Breast epithelium (tissue), 4 donors: ENCODE measurements at places on chromosomes 13 and 19.
A peak's percentile ranks its signal among the peaks of the same experiment; 100 is the strongest.

- peak; percentile 39 for DNase-seq
- H3K4me1 ChIP-seq = peaks cover 22% of the 10 kb centered on the region
- no peaks in the 10 kb centered on the region for H3K36me3 ChIP-seq
- no peaks in the 10 kb centered on the region for H3K27me3 ChIP-seq
Measured at GRCh38 chr19:15331419-15332310, 674 bp downstream of the BRD4 start.

- no peak overlapping the region for H3K4me3 ChIP-seq
- DNase-seq = no peak
- H3K27me3 ChIP-seq = no peaks in the 10 kb centered on the region
- no peaks in the 10 kb centered on the region for H3K4me1 ChIP-seq
- H3K36me3 ChIP-seq = no peaks in the 10 kb centered on the region
Measured at GRCh38 chr13:98098516-98098915, 44.4 kb upstream of the FARP1 start.

GRCh38 chr19:21238670-21239069, 90.5 kb downstream of the ZNF708 start:
- no peaks in the 10 kb centered on the region for H3K4me1 ChIP-seq
- no peak for DNase-seq
- H3K36me3 ChIP-seq = no peaks in the 10 kb centered on the region
- no peak overlapping the region for H3K27ac ChIP-seq
- no peaks in the 10 kb centered on the region for H3K27me3 ChIP-seq
- H3K4me3 ChIP-seq = no peak overlapping the region

DNA sequence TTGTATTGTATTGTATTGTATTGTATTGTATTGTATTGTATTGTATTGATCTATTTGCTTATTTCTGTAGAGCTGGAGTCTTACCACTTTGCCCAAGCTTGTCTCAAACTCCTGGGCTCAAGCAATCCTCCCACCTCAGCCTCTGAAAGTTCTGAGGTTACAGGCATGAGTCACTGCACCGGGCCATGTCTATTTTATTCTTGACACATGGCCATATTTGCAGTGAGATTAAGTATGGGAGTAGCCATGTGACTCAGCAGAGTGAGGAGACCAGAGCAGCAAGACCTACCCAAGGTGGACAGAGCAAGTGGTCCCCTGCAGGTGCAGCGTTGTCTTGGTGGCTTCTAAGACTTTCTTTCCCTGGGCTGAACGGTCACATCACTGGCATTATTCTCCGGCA, 49.1 kb upstream of the UBAC2 start:
- H3K27ac ChIP-seq = no peak overlapping the region
- no peaks in the 10 kb centered on the region for H3K4me1 ChIP-seq
- DNase-seq = no peak
- H3K27me3 ChIP-seq = no peaks in the 10 kb centered on the region
- H3K4me3 ChIP-seq = no peak overlapping the region
- no peaks in the 10 kb centered on the region for H3K36me3 ChIP-seq

DNA sequence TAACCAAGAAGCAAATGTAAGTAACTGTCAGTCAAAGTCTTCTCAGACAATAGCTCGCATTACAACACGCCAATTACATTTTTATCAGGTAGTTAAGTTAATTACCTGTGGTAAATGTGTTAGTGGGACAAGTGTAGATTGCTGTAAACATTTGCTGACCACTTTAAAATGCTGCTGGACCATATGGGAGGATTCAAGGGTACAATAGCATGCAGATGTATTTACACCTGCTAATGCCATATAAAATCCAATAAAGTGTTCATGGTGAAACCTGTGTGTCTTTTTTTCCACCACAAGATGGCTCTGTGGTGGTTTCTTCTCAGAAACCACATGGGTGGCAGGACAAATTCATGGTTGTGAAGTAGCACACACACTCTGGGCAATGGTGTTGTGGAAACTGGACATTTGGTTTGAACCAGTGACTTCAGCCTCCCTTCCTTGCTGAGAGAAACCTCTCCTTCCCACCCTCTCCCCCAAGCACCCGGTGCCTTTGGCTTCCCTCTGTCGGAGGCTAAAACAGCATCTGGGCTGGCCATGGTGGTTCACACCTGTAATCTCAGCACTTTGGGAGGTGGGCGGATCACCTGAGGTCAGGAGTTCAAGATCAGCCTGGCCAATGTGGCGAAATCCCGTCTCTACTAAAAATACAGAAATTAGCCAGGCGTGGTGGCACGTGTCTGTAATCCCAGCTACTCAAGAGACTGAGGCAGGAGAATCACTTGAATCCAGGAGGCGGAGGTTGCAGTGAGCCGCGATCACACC, 18.1 kb upstream of the GTF3A start:
- no peak overlapping the region for H3K4me3 ChIP-seq
- DNase-seq = no peak
- H3K27me3 ChIP-seq = no peaks in the 10 kb centered on the region
- no peak overlapping the region for H3K27ac ChIP-seq
- H3K36me3 ChIP-seq = no peaks in the 10 kb centered on the region

- DNase-seq = no peak
- no peaks in the 10 kb centered on the region for H3K36me3 ChIP-seq
- peaks cover 3% of the 10 kb centered on the region for H3K4me1 ChIP-seq
- no peak overlapping the region for H3K27ac ChIP-seq
- no peaks in the 10 kb centered on the region for H3K27me3 ChIP-seq
Measured at GRCh38 chr19:48483301-48483700, 14.1 kb downstream of the CYTH2 start.

GRCh38 chr13:100301418-100301817, 212.5 kb downstream of the PCCA start:
- H3K27ac ChIP-seq = no peak overlapping the region
- no peaks in the 10 kb centered on the region for H3K27me3 ChIP-seq
- H3K4me3 ChIP-seq = no peak overlapping the region
- no peak for DNase-seq
- H3K4me1 ChIP-seq = no peaks in the 10 kb centered on the region

GRCh38 chr13:85255978-85256377, 543.2 kb downstream of the SLITRK6 start:
- no peaks in the 10 kb centered on the region for H3K4me1 ChIP-seq
- no peak overlapping the region for H3K27ac ChIP-seq

DNA sequence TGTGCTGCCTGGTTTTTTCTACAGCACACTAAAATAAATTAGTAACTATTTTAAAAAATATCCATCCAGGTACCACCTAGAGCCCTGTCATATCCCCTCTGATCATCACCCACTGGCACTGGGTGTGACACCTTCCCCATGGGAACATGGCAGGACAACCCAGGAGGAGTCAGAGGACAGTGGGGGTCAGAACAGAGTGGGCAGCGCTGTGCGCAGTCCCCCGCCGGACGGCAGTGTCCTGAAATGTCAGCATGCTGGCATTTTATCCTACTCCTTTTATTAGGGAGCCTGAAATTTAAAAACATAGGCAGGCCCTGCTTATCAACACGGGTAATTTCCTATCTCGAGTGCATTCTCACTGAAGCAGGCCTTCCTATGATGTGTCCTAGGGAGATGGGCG, 42.1 kb upstream of the GAS6 start:
- no peak overlapping the region for H3K27ac ChIP-seq
- no peak overlapping the region for H3K4me3 ChIP-seq
- no peaks in the 10 kb centered on the region for H3K27me3 ChIP-seq
- H3K4me1 ChIP-seq = no peaks in the 10 kb centered on the region

- H3K4me1 ChIP-seq = no peaks in the 10 kb centered on the region
- no peak for DNase-seq
- H3K27ac ChIP-seq = no peak overlapping the region
- H3K27me3 ChIP-seq = no peaks in the 10 kb centered on the region
Measured at GRCh38 chr19:6718741-6719539, 1.5 kb downstream of the C3 start.

DNA sequence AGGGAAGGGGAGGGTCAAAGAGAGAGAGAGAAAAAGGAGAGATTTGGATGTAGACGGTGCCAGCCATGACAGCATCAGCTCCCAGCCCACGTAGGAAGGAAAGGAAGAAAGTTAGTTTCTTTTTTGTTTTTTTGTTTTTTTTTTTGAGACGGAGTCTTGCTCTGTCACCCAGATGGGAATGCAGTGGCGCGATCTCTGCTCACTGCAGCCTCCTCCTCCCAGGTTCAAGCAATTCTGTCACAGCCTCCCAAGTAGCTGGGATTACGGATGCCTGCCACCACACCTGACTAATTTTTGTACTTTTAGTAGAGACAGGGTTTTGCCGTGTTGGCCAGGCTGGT, 27.6 kb downstream of the ELL start:
- DNase-seq = no peak
- no peaks in the 10 kb centered on the region for H3K27me3 ChIP-seq
- peaks cover 25% of the 10 kb centered on the region for H3K4me1 ChIP-seq
- H3K27ac ChIP-seq = peak overlapping the region; percentile 50
- no peaks in the 10 kb centered on the region for H3K36me3 ChIP-seq

DNA sequence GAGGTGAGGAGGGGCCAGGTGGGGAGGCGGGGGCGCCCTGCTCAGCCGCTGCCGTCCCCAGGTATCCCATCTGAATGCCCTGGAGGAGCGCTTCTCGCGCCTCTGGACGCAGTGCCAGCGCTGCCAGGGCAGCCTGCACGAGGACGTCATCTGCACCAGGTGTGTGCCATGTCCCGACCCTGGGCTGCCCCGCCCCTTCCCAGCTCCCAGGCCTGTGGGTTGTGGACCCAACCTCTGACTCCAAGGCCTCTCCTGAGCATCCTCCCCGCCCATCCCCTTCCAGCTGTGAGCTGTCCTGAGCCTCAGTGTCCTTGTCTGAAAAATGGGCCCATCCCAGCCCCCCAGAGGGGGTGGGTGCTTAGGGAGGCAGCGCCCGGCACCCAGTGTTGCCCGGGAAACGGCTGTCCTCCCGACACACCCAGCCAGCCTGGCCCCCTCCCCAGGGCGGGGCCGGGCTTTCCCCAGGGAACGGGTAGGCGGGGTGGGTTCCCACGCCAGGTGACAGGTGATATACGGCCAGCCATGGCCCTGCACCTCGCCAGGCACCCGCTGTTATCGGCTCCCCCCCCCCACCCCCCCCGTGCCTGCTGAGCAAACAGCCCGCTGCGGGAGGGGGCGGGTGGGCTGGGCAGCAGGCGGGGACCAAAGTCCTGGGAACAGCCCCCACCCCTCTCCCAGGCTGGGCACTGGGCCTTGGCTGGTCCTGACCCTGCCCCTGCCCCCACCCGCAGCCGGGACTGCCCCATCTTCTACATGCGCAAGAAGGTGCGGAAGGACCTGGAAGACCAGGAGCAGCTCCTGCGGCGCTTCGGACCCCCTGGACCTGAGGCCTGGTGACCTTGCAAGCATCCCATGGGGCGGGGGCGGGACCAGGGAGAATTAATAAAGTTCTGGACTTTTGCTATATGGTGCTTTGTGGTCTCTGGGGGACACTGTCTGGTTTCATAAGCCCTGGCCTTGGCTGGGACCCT, 1.3 kb upstream of the SPIB start:
- no peaks in the 10 kb centered on the region for H3K4me1 ChIP-seq
- no peaks in the 10 kb centered on the region for H3K36me3 ChIP-seq
- no peak overlapping the region for H3K27ac ChIP-seq
- H3K27me3 ChIP-seq = peaks cover 5% of the 10 kb centered on the region
- H3K4me3 ChIP-seq = no peak overlapping the region
- DNase-seq = no peak

- peak overlapping the region; percentile 73 for H3K27ac ChIP-seq
- no peaks in the 10 kb centered on the region for H3K27me3 ChIP-seq
- DNase-seq = no peak
- peak overlapping the region; percentile 20 for H3K4me3 ChIP-seq
- no peaks in the 10 kb centered on the region for H3K4me1 ChIP-seq
Measured at GRCh38 chr19:294946-295686, 3.9 kb upstream of the PLPP2 start.

GRCh38 chr19:5826531-5827341, 12.8 kb downstream of the FUT6 start:
- peak; percentile 71 for DNase-seq
- H3K27ac ChIP-seq = no peak overlapping the region
- no peak overlapping the region for H3K4me3 ChIP-seq

- peak; percentile 54 for DNase-seq
- no peak overlapping the region for H3K4me3 ChIP-seq
- no peaks in the 10 kb centered on the region for H3K36me3 ChIP-seq
- peak overlapping the region; percentile 36 for H3K27ac ChIP-seq
- H3K27me3 ChIP-seq = no peaks in the 10 kb centered on the region
Measured at GRCh38 chr13:51397262-51397941, 55.4 kb downstream of the INTS6 start.

- H3K4me1 ChIP-seq = no peaks in the 10 kb centered on the region
- no peak for DNase-seq
- no peak overlapping the region for H3K27ac ChIP-seq
Measured at GRCh38 chr13:30704596-30704995, 30.7 kb upstream of the ALOX5AP start.

- no peaks in the 10 kb centered on the region for H3K27me3 ChIP-seq
- H3K27ac ChIP-seq = no peak overlapping the region
- no peak for DNase-seq
- H3K4me1 ChIP-seq = no peaks in the 10 kb centered on the region
- H3K36me3 ChIP-seq = no peaks in the 10 kb centered on the region
Measured at GRCh38 chr19:35220315-35220921, 8.1 kb downstream of the FAM187B start.

- H3K27ac ChIP-seq = peak overlapping the region; percentile 96
- no peaks in the 10 kb centered on the region for H3K27me3 ChIP-seq
- DNase-seq = no peak
- no peaks in the 10 kb centered on the region for H3K36me3 ChIP-seq
Measured at GRCh38 chr19:11506101-11506555, 489 bp upstream of the ZNF653 start.

DNA sequence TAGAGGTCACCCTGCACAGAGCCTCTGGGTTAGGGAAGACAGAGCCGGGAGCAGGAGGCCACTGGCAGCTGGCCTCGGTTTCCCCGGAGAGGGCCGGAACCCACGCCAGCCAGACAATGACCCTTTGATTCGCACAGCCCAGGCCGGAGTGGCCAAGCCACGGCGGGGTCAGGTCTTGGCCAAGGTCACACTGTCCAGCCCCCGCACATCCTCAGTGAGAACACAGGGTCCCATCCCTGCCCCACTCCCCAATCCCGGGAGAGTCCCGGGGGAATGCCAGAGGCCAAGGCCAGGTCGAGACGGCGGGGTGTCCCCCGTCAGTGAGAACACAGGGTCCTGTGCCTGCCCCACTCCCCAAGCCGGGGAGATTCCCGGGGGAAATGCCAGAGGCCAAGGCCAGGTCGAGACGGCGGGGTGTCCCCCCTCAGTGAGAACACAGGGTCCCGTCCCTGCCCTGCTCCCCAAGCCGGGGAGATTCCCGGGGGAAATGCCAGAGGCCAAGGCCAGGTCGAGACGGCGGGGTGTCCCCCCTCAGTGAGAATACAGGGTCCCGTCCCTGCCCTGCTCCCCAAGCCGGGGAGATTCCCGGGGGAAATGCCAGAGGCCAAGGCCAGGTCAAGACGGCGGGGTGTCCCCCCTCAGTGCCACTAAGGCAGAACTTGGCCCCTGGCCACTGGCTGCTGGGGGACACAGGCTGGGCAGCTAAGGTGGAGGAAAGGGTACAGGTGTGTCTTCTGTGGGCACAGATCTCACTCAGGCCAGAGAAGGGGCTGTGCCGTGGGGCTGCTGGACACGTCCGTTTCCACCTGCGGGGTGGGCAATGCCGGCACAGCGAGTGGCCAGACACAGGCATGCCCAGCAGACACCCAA, 1.7 kb upstream of the FSTL3 start:
- peaks cover 5% of the 10 kb centered on the region for H3K4me1 ChIP-seq
- no peak overlapping the region for H3K4me3 ChIP-seq
- H3K36me3 ChIP-seq = no peaks in the 10 kb centered on the region
- DNase-seq = no peak
- H3K27ac ChIP-seq = peak overlapping the region; percentile 93
- no peaks in the 10 kb centered on the region for H3K27me3 ChIP-seq

GRCh38 chr19:10270616-10271394, at the start of gene ICAM1:
TSS of gene ICAM1 (plus strand) at chr19:10271120. CDS start at chr19:10271160, 40 bp downstream.
- H3K36me3 ChIP-seq = no peaks in the 10 kb centered on the region
- H3K4me3 ChIP-seq = peak within 1 kb of the TSS; percentile 68
- DNase-seq = peak; percentile 66
- peak within 1 kb of the TSS; percentile 91 for H3K27ac ChIP-seq
- H3K27me3 ChIP-seq = no peaks in the 10 kb centered on the region
- H3K4me1 ChIP-seq = no peaks in the 10 kb centered on the region
